Islet precursor cell (in vitro differentiated cells): ENCODE measurements at places on chromosomes 3 and 15.
A peak's percentile ranks its signal among the peaks of the same experiment; 100 is the strongest.

GRCh38 chr3:158101335-158102241, 4.6 kb downstream of the SHOX2 start:
- no peak for DNase-seq

DNA sequence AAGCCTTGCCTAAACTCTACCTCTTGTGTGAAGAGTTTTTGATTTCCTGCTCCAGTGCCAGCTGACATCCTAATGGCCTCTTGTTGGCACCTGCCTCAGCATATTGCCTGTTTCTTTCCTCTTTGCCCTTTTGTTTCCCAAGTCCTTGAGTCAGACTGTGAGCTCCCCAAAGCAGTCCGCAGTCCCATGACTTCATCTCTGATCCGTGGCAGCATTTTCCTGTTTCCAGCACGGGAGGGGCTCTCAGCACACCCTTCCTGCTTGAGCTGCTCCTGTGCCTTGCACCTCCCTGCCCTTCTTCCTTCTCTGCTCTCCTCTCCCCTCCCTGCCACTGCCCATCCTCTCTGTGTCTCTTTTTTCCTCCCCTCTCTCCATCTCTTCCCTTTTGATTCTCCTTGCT, 179.6 kb downstream of the EPHB1 start:
- peak; percentile 46 for DNase-seq

DNA sequence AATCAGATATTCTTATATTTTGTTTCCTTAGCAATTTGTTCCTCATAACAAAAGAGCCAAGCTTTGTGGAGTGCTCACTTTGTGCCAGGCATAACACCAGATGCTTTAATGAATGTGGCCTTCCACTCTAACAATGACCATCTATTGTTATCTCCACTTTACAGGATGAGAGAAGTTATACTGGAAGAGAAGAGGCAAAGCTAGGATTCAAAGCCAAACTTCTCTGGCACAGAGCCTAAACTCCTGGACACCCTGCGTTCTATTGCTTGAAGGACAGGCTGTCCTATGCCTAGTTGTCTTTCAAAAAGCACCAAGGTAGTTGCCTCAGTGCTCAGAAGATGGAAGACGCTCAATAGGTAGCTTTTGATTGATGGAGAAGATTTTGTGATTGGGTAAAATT, 123.2 kb upstream of the FEZF2 start:
- DNase-seq = no peak

DNA sequence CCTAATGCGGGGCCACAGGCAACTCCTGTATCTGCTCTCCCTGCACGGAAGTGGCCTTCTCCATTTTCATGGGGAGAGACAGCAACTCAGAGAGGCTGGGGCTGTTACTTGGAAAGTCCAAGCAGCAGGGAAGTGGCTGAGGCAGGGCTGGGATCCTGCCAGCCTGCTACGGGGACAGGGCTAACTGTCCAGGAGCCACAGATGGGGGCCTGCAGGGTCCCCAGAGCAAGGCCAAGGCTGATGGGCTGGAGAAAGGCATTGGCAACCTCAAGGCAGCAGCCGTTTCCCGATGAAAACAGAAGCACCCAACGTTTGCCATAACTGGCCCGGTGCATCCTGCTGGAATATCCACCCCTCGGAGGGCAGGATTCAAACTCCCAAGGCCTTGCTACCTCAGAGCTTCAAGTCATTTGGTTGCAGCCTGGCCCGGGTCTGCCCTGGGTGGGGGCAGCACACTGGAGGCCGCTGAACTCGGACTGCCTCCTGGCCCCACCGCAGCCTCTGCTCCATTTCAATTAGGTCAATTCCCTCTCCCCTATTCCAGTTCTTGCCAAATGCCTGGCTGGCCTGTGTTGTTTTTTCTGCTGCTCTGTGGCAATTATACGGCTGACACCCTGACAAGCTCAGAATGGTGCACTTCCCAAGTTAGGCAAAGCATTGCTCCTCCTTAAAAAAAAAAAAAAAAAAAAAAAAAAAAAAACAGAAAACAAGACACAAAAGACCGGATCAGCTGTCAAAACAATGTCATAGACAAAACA, 143.5 kb downstream of the NUP210 start:
- DNase-seq = peak; percentile 51

DNA sequence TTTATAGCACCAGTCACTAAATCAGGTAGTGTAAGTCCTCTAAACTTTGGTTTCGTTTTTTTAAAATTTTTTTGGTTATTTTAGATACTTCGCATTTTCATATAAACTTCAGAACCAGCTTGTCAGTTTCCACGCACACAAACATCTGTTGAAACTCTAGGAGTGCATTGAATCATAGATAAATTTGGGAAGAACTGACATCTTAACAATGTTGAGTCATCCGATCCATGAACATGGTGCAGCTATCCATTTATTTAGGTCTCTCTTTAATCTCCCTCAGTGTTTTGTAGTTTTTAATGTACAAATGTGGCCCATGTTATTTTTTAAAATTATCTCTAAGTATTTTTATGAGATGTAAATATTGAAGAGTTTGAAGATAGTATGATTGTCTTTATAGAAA, 17.7 kb downstream of the TICRR start:
- no peak for DNase-seq

DNA sequence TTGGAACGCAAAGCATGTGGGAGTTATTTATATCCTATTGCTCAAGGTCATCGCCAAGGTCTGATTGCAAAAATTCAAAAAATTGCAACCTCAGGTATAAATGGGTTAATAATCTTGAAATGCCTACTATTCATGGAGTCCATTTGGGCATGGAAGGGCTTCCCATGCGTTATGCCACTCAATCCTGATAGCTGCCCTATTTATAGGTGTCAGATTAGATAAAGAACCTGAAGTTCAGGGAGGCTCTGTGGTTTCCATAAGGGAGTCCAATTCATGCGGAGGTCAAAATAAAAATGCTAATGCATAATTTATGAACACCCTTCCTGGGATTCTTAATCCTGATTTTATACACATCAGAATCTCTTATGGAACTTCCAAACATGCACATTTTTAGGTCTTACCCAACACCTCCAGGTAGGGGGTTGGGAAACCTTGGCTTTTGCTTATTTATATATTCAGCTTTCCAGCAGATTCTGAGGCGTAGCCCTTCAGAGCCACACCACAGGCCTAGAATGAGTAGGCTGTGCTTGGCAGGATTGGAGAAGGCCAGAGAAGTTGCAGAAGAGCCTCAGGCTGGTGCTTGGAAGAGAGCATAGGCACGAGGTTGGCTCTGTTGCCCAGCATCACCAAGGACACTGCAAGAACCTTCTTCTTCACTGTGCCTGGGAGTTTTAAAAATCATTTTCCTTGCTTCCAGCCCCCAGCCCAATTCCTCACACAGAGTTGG, 324.4 kb upstream of the CFAP20DC start:
- no peak for DNase-seq

DNA sequence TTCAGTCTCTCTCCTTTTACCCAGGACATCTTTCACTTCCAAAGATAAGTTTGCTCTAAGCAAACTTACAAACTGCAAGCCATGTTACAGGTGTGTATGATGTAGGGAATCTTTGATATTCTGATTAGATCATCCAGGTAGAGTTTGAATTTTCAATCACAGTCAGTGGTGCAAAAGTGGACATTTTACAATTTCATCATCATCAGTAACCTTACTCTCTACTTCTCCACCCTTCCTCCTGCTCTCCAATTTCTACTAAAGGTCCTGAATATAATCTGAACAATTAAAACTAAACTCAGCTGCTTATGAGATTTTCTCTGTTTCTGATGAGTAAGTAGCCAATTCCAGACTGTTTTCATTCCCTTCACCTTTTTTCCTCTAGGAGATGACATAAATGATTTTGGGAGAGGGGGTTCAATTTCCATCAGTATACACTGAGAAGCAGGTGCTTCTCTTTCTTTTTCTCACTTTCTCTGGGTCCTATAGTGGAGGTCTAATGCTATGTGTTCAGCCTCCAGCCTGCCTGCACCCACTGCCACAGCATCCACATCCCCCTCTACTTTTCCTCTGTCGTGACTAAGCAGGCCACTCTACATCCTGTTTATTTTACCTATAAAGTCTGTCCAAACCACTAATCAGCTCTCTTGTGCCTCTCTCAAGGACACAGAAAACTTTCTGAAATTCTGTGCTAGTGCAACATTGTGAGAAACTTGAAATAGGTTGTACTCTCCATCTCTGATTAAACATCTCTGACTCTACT, 27.6 kb downstream of the SUCNR1 start:
- no peak for DNase-seq

- no peak for DNase-seq
These were observed 3.3 kb upstream of the LRTM1 start for GRCh38 chr3:54931182-54931581.

DNA sequence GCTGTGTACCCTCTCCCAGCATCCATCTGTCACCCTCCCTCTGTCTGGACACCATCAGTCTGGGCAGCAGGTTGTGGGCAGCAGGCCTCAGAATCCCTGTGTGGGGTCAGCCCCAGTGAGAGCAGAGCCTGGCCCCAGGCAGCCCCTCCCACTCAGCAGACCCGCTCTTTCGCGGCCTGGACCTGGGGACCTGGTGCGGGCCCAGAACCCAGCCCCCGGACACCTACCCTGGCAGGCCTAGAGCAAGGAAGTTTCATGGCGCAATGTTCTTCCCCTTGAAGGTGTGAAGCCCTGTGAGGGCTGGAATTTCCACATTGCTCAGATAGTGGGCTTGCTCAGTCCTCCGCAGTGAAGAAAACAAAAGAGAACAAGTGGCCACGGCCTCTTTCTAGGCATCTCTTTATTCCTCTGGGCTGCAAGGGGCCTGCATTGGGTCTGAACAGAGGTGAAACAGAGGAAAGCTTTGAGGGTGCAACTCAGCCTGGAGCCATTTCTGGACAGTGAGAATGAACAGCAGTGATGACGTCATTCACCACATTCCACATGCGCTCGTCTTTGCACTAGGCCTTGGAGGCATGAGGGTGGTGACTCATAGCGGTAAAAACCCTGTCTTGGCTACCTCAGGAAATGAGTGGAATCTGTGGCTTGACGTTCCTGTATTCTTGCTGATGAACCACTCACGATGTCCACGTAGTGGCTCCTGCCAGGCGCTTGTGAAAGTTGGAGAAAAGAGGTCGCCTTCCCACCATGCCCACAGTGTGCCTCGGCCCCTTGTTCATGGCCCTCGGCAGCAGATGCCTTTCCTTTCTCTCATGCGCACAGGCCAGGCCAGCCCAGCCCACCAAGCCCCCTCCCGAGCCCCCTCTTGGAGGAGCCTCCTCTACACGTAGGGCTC, 66.1 kb downstream of the SLC30A4 start:
- peak; percentile 98 for DNase-seq

DNA sequence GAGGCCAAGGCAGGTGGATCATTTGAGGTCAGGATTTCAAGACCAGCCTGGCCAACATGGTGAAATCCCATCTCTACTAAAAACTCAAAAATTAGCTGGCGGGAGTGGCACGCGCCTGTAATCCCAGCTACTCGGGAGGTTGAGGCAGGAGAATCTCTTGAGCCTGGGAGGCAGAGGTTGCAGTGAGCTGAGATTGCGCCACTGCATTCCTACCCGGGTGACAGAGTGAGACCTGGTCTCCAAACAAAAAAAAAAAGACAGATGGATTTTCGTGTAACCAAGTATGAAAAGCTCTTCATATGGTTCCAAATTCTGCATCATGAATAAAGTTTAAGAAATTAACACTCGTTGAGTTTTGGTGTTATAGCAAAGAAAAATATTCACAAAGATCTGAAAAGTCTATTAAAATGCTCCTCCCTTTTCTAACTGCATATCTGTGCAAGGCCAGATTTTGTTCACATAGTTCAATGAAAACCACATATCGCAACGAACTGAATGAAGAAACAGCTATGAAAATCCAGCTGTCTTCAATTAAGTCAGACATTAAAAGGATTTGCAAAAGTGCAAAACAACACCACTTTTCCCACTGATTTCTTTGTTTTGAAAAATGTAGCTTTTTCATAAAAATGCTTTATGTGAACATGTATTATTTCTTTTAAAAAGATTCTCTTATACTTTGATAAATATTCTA, 23.8 kb upstream of the FBLN2 start:
- DNase-seq = no peak
